ENCODE measurements at places on chromosomes 1 and 21.
A peak's percentile ranks its signal among the peaks of the same experiment; 100 is the strongest.

GRCh38 chr1:67855961-67856360 is 22.7 kb upstream of the GNG12 start:
- DNase-seq: no peak

- DNase-seq: no peak
Measured at GRCh38 chr1:193694741-193695140, 508.3 kb upstream of the B3GALT2 start.

DNA sequence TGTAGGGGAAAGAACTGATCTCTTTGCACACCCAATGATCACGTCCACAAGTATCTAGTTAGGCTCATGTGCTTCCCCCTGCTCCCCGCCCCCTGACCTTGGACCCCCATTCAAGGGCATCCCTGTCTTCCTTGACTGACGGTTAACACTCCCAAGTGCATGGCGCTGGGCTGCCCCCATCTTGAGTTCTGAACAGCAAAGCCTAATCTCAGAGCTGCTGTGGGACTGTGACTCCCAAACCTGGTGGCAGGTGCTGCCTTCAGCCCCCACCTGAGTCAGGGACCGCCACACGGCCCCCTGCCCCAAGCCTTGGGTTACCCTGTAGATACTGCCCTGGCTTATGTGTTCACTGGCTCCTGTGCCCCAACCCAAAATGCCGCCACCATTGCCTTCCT is 925 bp downstream of the TNNI1 start:
- DNase-seq: no peak

DNA sequence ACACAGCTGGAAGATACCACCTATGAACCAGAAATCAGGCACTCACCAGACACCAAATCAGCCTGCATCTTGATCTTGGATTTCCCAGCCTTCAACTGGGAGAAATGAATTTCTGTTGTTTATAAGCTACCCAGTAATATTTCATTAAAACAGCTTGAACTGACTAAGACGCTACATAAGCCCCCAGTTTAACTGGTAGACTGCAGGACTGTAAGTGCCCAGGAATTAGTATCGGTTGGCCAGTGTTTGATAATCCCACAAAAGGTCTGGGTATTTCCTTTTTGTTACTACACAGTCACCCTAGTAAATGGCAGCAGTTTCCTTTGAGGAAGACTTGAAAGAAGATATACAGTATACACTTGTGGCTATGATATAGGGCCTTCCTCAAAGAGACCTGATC is 7.3 kb upstream of the SLC35D1 start:
- DNase-seq: no peak

DNA sequence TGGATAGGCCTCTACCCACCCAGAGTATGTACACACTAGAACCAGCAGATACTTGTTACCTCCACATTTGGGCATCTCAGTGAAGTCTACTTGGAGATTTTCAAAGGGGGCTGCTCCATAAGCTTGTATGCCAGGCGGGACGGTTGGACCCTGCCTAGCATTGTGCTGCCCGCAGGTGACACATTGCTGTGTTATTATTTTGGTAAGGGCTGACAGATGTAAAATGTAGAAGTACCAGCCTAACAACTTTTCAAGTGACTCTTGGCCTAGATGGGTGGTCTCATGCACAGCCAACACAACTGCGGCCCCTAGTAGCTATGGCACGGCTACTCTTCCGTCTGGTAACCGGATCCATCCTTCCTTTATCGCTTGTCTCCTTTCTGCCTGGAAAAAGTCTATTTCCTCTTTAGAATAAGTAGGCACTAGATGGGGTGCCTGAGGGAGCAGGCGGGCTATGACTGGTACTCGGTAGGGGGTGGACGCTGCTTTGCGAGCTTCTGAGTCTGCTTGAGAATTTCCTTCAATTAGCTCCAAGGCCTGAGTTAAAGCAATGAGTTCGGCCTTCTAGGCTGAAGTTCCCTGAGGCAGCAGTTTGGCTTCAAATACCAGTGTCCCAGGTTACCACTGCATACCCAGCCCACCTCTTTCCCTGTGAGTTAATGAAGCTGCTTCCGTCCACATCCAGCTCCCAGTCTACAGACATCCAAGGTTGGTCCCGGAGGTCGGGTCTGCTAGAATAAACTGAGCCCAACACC is 405.3 kb downstream of the TGFB2 start:
- no peak for DNase-seq

DNA sequence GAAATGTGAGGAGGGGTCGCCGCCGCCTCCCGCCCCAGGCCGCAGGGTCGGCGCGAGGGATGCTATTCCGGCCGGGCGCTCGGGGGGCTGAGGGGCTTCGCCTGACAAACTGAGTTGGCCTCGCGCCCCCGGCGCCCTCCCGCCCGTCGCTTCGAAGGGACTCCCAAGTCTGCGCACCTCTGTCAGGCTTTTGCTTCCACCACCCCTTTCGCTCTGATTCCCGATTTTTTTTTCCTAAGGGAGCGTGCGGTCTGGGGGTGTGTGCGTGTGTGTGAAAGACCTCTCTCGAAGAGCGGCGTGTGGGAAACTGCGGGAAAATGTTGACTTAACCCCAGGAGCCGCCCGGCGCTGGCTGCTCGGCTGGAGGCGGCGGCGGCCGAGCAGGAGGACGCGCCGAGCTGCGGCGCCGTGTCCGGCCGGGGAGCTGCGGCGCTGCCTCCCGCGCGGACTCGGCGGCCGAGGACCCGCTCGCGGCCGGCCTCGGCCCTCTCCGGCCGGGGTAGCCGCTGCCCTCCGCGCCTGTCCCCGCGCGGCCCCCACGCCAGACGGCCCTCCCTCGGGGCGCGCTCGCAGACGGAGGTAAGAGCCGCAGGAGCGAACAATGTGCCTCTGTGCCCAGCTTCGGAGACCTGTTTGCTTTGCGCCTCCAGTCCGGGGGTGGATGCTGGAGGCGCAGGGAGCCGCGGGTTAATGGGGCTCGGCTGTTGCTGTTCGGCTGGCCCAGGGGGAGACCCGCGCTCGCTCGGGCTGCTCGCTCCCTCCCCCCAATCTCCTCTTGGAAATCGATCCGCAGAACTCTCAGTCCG is 1.1 kb downstream of the ADGRL2 start:
- DNase-seq: no peak

DNA sequence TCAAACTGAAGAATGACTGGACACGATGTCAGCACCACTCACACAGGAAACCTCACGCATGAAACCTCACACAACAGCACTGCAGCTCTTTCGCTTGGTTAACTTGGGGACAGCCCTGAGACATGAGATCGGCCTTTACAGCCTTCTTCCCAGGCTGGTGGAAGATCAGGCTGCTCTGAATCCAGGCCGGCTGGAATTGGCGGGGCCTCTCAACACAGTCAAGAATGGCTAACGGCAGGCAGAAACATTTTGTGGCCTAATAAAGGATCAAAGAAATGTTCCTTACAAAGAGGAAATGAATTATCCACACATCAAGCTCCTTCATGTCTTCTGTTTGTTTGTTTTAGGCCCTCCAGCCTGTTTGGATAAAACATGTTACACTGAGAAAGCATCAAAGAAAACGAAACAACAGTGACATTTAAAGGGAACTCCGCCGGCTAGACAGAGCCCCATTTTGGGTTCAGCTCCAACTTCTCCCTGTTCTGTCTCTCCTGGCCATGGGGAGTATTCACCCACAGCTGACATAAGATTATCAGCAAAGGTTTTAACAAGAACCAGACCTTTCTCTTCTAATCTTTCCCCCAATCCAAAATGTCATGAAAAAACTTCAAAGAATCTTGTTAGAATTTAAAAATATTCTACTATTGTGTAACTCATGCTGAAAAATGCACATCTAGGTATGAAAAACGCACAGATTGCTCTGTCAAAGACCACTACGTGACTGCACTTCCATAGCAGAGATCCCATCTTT is 131.2 kb downstream of the SLC45A1 start:
- no peak for DNase-seq

DNA sequence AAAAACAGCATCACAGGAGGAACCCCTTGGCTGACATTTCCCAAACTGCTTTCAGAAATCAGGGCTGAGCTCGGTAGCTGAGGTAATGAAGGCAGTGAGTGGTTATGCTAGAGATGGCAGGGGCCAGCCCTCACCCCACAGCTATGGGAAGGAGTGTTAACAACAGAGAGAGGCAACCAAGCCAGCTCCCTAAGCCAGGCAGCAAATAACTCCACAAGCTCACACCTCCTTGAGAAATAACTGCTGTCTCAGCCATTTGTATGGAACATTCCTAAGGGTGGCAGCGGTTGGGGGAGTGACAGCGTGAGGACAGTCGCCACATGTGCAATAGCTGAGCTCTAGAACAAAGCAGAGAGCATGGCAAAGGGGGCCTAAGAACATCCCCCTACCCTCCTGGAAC is 42.6 kb downstream of the LMX1A start:
- no peak for DNase-seq

- DNase-seq: no peak
Measured at GRCh38 chr1:207807326-207807689, 55.5 kb downstream of the CD46 start.

DNA sequence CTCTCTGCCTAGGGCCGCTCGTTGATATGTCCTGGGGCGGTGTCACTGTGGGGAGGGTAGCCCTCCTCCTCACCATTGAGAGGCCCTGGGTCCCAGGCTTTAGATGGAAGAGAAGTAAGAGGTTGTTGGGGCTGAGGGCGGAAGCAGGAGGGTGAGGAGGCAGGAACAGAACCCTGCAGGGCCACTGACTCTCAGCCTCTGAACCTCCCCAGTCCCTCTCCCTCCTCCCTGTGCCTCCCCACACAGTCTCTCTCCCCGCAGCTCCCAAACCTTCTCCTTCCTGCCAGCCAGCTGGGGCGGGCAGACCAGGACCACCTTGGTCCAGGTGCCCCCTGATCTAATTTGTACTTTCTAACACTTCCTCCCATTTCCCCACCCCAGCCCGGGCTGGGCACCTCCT is 14.3 kb upstream of the FAM131C start:
- no peak for DNase-seq

- DNase-seq: no peak
Measured at GRCh38 chr1:24558455-24558854, 2.6 kb downstream of the NCMAP start.

DNA sequence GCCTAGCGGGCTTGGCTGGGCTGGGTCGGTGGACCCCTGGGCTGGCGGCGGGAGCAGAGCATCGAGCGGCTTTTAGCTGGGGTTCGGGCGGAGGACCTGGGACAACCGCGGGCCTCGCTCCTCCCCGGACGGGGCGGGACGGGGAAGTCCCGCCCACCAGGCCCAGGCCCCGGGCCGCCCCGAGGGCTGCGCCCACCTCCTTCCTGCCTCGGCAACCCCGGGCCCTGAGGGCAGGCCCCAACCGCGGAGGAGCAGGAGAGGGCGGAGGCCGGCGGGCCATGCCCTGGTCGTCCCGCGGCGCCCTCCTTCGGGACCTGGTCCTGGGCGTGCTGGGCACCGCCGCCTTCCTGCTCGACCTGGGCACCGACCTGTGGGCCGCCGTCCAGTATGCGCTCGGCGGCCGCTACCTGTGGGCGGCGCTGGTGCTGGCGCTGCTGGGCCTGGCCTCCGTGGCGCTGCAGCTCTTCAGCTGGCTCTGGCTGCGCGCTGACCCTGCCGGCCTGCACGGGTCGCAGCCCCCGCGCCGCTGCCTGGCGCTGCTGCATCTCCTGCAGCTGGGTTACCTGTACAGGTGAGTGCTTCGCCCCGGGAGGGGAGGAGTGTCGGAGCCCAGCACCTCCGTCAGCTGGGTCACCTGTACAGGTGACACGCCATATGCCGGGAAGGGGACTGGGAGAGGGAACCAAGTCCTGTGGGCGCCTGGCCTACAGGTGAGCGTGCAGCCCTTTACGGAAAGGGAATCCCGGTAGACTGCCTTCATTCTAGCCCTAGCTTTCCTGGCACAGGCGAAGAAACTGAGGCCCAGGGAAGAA is at the start of gene XKR8:
Gene XKR8 (plus strand): TSS at position 182 of the 812 bp plus-strand sequence. CDS start 97 bp downstream, at position 279.
- DNase-seq: peak; percentile 62

DNA sequence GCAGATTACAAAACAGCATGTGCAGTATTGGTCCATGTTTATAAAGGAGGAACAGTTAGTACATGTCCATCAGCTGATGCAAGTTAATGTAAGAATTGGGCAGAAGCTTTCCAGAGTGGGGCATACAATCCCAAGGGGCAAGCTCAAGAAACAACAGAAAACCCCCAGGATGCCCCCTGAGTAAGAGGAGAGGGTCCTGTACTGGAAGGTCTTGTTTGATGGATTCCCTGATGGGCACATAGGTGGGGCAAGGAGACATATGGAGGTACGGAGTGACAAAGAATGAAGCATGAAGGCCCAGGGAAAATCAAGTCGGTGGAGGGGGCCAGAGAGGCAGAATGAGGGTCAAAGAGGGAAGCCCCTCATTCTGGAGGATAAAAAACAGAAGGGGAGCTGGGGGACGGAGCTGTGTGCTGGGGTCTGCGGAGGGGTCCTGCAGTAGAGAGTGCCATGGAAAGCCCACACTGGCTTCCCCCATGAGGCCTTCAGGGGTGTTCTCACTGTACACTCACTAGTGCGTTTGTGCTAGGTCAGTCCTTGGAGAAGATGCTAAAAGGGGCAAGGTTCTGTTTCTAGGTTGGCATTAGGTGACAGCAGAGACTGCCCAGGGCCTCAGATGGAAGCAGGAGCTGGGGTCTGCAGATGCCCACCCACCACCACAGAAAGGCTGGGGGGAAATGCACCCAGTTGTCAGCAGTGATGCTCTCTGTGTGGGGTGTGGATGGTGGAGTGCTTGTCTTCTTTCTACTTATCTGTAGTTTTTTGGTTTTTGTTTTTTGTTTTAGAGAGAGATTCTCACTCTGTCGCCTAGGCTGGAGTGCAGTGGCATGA is 12.5 kb upstream of the MATN1 start:
- no peak for DNase-seq

- DNase-seq: no peak
Measured at GRCh38 chr1:239184561-239185244, 201.7 kb upstream of the CHRM3 start.

- no peak for DNase-seq
Measured at GRCh38 chr1:115830963-115831362, 10.0 kb downstream of the NHLH2 start.

Measured in stimulated activated CD8-positive, alpha-beta memory T cell treated with anti-CD3 and anti-CD28 coated beads, Interleukin-15, amount 100 ng/mL, for 1 hour (primary cell).